Activated T-helper 1 cell treated with anti-CD3 and anti-CD28 coated beads, Interleukin-2, amount 50 U/mL, for 16 hours (primary cell): ENCODE measurements at places on chromosomes 1 and 21.
A peak's percentile ranks its signal among the peaks of the same experiment; 100 is the strongest.

- DNase-seq, result no peak
These were observed 498.9 kb downstream of the TTLL7 start for GRCh38 chr1:83499998-83500397.

GRCh38 chr1:87330885-87331364 is 2.2 kb downstream of the LMO4 start:
- no peak for DNase-seq

- DNase-seq, result no peak
These were observed 24.6 kb downstream of the MIA3 start for GRCh38 chr1:222642468-222642867.

GRCh38 chr1:13792419-13792818 is 92.4 kb downstream of the PRDM2 start:
- no peak for DNase-seq

DNA sequence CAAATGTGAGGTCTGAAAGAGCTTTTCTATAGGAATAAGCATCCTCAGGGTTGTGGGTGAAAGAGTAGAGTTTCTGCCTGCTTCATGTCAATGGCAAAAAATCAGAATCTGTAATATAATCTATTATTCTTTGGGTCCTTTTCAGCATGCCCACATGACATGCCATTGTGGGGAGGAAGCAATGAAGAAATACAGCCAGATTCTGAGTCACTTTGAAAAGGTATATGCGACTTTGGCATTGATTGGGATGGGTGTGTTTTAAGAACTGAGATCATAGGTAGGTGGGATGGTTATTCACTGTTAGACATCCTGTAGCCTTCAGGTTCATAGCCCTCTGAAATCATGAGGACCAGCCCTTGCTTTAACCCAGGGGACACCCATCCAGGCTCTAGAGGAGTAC is 1.8 kb downstream of the IL20 start:
- no peak for DNase-seq

DNA sequence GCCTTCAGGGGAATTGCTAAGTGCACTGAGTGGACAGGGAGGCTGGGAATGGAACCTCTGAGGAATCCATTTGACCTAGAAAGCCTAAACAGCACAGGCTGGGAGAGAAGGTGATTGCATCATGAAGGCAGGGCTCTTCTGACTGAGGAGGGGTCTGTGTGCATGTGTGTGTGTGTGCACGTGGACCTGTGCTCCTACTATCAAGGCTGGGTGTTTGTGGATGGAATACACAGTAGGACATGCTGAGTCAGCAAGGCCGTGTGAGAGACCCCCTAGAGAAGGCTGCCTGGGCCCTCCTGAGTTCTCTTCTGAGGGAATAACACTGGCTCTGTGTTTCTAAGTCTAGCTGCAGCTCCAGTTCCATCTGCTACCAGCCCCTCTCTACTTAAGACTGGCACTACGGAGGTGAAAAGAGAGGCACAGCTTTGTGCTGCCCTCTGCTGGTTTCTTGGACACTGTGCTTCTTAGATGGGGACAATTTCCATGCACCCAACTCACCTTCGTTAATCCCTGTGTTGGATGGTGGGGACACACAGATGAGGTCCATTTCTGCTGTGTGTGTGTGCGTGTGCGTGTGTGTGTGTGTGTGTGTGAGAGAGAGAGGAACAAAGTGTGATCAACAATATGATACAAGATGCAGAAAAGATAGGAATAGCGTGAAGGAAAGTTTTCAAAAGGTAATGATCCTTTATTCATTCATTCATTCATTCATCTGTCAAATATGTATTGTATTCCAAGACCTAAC is 6.2 kb upstream of the EFCAB14 start:
- DNase-seq, result peak; percentile 51

GRCh38 chr1:234745844-234746797 is 136.1 kb upstream of the IRF2BP2 start:
- DNase-seq, result no peak

DNA sequence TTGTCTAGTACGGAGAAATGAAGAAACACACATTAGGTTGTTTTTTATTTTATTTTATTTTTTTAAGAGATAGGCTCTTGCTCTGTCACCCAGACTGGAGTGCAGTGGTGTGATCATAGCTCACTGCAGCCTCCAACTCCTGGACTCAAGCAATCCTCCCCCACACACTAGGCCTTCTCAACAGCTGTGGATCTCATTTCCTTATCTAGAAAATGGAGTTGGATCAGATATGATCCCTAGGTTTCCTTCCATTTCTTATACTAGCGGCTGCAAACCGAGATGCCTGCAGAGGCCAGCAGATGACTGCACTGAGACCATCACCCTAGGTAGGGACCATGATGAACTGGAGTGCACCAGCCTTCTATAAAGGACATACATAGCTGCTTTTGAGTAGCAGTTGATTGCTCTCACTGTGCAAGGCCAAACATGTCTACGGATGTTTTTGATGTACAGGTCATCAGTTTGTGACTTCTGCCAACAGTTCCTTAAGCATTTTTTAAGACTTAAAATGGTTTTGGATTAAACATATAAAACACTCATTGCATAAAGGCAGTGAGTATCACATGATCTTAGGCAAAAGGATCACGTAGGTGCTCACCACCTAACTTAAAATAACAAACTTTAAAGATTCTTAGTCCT is 11.4 kb upstream of the KLHL12 start:
- no peak for DNase-seq

DNA sequence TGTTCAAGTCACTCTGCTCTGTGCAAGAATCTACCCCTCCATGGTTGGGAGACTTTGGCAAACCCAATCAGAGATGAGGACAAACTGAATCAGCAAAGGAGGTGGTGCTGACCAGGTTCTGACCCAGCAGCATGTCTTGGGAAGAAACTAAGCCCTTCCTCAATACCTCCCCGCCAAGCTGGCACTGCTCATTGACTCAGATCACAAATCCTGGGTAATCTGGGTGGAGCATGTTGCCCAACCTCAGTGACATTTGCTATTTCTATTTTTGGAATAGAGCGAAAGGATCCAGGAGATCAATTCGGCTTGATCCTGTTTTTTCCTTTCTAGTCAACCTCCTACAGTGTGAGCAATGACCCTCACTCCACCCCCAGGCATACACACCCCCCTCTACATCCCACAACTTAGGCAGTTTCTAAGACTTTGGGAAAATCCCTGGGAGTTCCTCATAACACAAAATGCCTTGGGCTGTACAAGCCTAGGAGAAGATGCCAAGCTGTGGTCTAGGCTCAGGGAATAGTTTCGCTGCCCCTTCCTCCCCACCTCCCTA is 166.8 kb upstream of the KCNJ6 start:
- no peak for DNase-seq

GRCh38 chr1:53047737-53048736 is 14.0 kb upstream of the PODN start:
- no peak for DNase-seq

GRCh38 chr1:219373616-219373935 is 199.9 kb downstream of the LYPLAL1 start:
- no peak for DNase-seq

DNA sequence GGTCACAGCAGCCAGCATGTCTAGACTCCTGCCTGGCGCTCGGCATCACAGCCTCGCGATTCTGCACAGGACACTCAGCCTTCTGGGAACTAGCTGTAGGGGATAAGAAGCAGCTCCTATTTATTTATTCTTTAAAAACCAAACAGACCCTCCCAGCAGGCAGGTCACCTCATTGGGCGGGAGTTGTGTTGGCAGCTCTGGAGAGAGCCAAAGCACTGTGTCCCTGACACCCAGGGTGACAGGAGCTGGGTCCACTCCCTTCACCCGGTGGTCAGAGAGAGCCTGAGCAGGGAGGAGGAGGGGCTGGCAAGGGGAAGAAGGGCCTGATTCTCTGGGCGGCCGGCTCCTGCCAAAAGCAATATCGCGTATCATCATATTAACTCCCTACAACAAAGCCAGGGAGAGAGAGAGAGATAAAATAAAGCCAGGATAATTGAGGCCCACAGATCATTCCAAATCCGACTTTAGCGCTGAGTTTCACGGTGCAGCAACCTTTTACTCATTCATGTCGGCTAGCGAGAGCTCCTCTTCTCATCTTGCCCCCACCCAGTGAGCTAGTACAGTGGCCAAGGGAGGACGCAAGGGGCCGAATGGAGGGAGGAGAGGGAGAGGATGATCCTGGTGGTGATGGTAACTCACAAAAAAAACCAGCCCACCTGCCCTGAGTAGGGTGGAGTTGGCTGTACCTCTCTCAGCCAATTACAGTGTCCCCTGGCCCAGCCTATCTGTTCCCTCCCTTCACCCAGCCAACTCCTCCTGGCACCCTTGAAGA is 79.8 kb upstream of the IFFO2 start:
- no peak for DNase-seq

GRCh38 chr21:36859744-36860501 is 106.5 kb downstream of the HLCS start:
- DNase-seq, result no peak

- no peak for DNase-seq
These were observed 392.8 kb upstream of the CAMK1G start for GRCh38 chr1:209190591-209191261.

GRCh38 chr1:182702826-182703524 is 18.6 kb upstream of the RGS8 start:
- DNase-seq, result no peak

DNA sequence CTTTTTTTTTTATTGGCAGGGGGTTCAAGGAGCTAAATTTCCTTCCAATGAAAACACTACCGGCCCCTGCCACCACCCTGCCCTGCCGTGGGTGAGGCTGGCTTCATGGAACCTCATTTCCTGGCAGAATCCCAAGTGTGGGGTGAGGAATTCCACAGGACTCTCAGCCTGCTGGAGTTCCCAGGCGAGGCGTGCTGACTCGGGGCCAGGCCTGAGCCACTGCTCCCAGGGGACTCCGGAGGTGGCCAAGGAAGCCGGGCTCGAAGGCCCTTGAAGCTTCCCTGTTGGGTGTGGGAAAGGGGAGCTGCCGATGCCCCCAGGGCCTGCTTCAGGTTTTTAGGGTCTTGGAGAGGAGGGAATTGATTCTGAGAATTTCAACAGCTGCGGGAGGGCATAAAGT is 95.3 kb upstream of the ACTRT2 start:
- DNase-seq, result no peak
